ENCODE measurements at places on chromosomes 7 and 10.

GRCh38 chr7:159091480-159092475, 52.9 kb downstream of the VIPR2 start:
- no peak for DNase-seq

DNA sequence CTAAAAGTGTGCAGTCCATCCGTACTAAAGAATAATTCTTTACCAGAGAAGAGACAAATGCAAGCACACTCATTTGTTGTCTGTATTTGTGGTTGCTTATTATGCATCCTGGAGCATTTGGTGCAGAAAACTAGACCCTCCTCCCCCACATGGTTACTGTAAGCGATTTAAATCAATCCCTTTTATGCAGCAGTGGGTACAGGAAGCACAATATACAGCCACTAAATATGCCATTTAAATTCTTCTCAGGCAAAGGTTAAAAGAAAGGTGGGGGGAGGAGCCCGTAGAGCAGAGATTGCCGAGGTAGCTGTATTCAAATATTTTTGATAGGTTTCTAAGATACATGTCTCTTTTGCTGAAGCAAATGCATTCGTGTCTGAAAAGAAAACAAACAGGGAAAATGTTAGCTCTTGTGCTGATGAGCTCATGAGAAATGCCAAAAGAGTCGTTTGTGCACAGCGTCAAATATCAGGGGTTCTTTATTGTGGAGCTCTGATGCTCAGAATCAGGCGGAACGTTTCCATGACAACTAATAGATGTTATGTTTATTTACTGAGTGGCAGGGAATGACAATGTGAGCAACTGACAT, 131.3 kb upstream of the NPVF start:
- no peak for DNase-seq

- DNase-seq = no peak
These were observed 22.1 kb downstream of the ARL5B start for GRCh38 chr10:18681366-18681765.

- no peak for DNase-seq
These were observed 44.4 kb downstream of the KLHDC10 start for GRCh38 chr7:130114776-130115175.

GRCh38 chr7:3162289-3162688, 118.6 kb upstream of the CARD11 start:
- DNase-seq = no peak

DNA sequence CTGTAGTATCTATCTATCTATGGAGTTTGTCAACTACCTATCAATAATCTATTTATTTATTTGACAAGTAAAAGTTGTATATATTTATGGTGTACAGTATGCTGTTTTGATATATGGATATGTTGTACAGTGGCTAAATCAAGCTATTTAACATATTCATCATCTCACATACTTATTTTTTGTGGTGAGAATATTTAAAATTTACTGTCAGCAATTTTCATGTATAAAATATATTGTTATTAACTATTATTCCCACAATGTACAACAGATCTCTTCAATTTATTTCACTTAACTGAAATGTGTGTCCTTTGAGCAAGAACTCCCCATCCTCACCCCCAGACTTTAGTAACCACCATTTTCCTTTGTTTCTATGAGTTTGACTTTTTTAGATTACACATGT, 14.5 kb downstream of the AGR3 start:
- DNase-seq = no peak

DNA sequence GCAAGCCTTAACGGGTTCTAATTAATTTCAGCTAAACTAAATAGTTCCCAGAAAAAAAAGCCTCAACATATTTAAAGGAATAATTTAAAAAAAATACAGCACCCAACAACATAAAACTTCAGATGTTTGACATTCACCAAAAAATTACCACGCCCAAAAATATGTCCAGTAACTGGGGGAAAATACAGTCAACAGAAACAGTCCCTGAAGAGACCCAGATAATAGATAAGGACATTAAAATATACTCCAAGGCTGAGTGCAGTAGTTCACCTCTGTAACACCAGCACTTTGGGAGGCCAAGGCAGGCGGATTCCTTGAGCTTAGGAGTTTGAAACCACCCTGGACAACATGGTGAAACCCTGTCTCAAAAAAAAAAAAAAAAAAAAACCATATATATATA, 78.0 kb downstream of the BTAF1 start:
- no peak for DNase-seq

DNA sequence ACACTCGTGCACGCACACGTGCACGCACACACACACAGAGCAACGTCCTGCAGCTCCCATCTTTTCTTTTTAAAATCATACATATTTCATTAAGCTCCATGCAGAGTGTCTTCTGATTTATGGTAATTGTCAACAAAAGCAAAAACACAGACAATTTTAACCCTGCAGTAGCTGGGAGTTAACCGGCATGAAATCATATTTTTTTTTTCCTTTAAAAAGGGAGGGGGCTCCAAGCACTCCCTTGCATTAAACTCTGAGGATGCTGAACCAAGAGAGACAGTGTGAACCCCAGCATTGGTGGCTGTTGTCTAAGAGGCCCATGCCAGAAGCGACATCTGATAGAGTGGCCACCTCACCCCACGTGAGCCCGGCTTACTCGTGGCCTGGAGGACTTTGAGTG, 542.6 kb downstream of the DNAJB6 start:
- DNase-seq = no peak

- no peak for DNase-seq
These were observed 1.6 kb downstream of the TCF7L2 start for GRCh38 chr10:112951359-112952281.

GRCh38 chr7:140673063-140673773, 473 bp downstream of the ADCK2 start:
- DNase-seq = peak; percentile 31

GRCh38 chr10:100654782-100655325, 90.5 kb upstream of the PAX2 start:
- DNase-seq = no peak

- no peak for DNase-seq
These were observed 765.0 kb downstream of the INHBA start for GRCh38 chr7:40937879-40938278.

DNA sequence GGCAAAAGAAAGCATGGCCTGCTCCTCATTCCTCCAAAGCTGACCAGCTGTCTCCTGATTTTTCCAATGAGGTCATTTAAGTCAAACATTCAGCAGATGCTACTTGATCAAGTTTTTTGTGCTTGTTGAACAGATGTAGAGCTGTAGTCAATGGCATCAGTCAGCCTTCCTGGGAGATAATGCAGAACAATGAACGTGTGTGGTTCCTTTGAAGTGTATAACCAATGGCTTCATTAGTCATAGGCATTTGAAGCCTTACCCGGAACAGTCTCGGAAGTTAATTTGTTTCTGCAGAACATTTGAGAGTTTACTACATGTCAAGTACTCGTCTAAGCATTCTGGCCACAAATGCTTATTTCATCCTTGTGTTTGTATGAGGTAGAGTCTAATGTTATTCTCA, 227.1 kb downstream of the ADRA2A start:
- no peak for DNase-seq

DNA sequence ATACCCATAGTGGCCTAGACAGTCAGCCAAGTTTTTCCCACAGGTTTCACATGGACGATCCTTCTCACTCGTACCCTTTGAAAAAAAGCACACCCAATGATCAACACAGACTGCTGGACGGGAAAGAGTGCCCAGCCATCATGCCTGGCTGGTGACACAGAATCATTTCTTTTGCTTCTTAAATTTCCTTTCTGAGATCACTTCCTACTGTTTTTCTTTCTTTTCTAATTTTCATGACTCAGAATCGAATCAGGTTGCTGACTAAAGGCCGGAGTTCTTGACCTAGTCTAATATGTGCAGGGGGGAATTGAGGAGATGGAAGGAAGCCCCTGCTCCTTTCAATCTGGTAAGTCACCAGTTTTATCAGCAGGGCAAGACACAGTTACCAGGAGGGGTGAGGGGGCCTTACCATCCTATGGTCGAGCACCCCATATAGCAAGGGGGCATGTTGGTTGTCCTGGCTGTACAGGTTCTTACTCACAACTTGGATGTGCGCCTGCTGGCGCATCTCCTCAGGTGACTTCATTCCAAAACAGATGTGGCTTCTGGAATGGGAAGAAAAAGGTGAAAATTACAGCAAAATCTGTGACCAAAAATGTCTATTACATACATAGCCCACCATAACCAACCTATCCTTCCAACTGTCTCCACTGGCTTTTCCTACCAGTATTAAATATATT, 3.5 kb downstream of the POLR3A start:
- DNase-seq = no peak

DNA sequence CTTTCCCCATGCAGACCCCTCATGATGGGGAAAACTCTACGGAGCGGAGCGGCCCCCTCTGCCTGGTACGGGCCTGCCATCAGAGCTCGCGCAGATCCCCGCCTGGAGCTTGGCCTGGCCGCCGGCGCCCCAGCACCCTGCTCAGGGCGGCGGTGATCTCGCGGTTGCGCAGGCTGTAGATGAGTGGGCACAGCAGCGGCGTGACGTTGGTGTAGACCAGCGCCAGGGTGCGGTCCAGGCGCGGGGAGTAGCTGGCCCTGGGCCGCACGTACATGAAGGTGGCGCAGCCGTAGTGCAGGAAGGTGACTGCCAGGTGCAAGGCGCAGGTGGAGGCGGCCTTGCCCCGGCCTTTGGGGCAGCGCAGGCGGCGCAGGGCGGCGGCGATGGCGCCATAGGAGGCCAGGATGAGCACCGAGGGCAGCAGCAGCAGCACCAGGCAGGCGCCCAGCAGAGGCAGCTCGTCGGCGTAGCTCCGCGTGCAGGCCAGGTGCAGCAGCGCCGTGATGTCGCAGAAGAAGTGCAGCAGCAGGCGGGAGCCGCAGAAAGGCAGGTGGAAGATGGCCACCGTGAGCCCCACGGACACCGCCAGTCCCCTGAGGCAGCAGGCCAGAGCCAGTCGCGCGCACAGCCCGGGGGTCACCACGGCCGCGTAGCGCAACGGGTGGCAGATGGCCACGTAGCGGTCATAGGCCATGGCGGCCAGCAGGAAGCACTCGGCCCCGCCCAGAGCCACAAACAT, 33.4 kb downstream of the TAS2R41 start:
- no peak for DNase-seq
